SJCRH30 (cell line): ENCODE measurements at places on chromosomes 7 and 10. TPM values are rescaled to one million over a fixed set of nuclear protein-coding genes. Genes with fewer than 3 reads are reported as not detected.

Gene SLC25A28
- total RNA-seq = 18.0 and 20.6 TPM in 2 replicates

Gene MUC12
- total RNA-seq = 1.2 and 2.1 TPM in 2 replicates

Gene PRF1
- not detected in 2 replicates for total RNA-seq

Gene PDZD7
- 0.25 and 0.89 TPM in 2 replicates for total RNA-seq

Gene IGFBP3
- total RNA-seq = 0.56 TPM in 1 of 2 replicates, not detected in the other

Gene FXYD4
- not detected in 2 replicates for total RNA-seq

Gene CDK14
- 67.6 and 78.2 TPM in 2 replicates for total RNA-seq

Gene ZPBP
- not detected in 2 replicates for total RNA-seq
